ENCODE measurements at places on chromosomes 5 and 9.

GRCh38 chr5:133863857-133864585, 104.4 kb downstream of the C5orf15 start:
- DNase-seq: no peak

DNA sequence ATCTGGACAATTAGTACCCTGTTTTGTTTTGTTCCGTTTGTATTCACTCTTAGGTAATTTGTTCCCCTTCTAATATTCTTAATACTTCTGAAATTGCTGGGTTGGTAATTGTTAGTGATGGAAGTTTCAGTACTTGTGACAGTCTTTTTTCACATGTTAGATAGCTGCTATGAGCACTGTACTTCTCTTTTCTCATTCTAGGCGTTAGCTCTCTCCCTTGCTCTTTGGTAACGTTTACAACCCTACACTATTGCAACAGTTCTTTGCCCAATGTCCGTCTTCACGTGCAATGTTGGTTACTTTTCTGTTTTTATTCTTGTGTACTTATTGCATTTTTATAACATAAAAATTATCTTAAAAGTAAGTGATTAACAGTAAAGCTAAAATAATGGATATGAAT, 1509.0 kb downstream of the MAT2B start:
- DNase-seq: no peak

- DNase-seq: no peak
These were observed 252.1 kb downstream of the CRB2 start for GRCh38 chr9:123608104-123608503.

- no peak for DNase-seq
These were observed 4.3 kb downstream of the RIC1 start for GRCh38 chr9:5633243-5633642.

DNA sequence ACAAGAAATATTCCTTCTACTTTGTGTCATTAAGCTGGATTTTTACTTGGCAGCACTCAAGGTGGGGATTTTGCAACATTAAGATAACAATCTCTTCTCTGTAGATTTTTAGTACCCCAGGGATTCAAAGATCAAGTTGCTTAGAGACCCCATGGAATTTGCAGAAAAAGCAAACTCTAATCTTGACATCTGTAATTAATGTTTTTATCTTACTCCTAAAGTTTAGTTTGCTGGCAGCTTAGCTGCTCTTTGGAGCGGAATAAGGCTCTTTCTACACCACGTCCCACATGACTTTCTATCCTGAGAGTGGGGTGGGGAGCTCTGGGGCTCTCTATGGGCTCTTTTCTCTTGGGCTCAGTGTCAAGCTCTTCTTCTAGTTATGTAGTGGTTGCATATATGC, 21.7 kb upstream of the SPDL1 start:
- no peak for DNase-seq

DNA sequence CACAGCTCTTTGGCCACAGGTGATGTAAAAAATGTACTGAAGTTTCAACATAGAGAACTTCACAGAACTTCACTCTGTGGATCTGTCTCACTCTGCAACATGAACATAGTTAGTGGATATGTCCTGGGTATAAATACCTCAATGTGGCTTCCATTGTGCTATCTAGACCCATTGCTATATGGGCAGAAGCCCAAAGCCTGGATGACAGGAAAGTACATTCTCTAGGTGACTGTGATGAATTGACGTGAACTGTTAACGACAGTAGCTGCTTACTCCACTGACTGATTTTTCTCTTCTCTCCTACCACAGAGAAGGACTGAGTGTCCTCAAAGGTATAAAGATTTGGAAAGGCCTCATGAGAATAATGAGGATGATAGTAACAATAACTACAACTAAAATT, 270.1 kb upstream of the FTMT start:
- no peak for DNase-seq

DNA sequence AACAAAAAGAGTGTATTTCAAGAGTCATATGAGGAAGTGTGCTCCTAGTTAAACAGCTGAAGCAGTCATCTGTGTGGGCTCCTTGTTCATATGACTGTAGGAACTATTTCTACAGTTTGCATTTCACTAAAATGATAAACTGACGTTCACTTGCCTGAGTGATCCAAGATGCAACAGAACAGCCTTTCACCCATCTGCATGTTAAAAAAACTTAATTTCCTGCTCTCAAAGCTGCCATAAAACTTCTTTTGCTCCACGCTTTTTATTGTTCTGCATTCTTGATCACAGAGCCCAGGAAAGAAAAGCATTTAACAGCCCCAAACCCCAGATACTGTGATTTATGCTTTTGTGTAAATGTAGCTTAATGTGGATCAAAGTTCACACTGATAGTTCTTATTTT, 43.9 kb downstream of the ZNF608 start:
- no peak for DNase-seq

- DNase-seq: no peak
These were observed 21.2 kb upstream of the ZFAND5 start for GRCh38 chr9:72386186-72386585.

- no peak for DNase-seq
These were observed 35.1 kb upstream of the PCA3 start for GRCh38 chr9:76729116-76729515.

GRCh38 chr9:83406921-83407320, 131.3 kb downstream of the FRMD3 start:
- no peak for DNase-seq
